ENCODE measurements at places on chromosomes 4 and X.

DNA sequence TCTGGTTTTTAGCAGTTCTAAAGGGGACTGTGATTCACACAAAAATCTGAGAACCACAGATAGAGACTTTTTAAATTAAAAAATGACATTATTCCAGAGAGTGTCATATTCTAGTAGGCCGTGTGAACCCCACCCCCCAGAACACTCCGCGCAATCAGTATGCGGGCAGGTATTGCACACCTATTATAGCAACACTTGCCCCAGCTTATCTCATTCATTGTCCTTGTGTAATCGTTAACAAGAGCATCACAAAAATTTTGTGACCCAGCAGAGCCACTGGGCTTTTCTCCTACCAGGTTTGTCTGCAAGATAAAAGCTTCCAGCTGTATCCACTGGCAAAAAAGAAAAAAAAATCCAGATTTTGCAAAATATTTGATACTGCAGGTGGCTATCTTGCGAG is 394.1 kb upstream of the SMIM31 start:
- DNase-seq: no peak

GRCh38 chr4:48222491-48222890 is 47.1 kb downstream of the TEC start:
- no peak for DNase-seq

DNA sequence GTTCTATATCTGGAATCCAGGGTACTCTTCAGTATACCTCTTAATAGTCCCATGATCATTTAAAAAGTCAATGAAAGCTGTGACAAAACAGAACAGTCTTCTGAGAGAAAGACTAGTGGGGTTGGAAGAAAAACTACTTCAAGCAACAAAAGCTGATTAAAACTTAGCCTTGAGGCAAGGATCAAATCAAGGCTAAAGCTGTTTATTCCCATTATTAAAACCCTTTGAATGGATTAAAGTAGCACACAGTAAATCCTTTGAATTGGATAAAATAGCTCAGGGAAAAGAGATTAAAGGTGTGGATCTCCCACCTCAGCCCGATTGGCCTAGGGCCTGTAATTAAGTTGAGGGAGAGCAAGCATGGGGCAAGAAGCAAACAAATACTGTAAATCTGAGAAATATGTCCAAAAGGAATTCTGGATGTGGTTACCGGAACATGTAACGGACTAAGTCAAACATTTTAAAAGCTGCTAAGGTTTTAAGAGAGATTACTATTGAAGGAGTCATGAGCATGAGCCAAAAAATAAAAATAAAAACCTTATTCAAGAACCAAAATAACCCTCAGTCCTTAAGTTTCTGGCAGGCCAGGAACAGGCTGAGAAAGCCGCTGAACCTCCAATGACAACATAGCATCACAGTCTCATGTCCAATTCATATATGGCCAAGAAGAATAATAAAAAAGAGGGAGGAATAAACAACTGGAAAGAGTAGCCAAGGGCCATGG is 257.3 kb upstream of the NEIL3 start:
- no peak for DNase-seq

DNA sequence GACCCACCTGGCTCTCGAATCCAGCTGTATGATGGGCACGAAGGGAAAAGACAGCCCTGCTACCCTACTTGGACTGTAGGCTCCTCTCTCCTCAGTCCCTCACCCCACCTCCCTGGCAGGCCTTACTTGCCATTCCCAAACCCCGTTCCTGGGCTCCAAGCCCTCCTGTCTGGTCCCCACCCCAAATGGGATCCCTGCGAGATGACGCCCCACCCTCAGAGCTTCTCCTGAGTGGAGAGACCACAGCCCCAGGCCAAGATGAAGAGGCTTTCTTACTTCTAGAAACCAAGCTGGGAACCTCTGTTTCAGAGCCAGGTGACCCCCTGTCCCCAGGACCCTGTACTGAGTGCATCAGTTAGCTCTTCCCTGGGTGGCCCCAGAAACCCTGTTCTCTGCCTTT is 4.5 kb downstream of the NALF2 start:
- DNase-seq: no peak

GRCh38 chrX:21798677-21799219 is 40.7 kb upstream of the MBTPS2 start:
- no peak for DNase-seq

DNA sequence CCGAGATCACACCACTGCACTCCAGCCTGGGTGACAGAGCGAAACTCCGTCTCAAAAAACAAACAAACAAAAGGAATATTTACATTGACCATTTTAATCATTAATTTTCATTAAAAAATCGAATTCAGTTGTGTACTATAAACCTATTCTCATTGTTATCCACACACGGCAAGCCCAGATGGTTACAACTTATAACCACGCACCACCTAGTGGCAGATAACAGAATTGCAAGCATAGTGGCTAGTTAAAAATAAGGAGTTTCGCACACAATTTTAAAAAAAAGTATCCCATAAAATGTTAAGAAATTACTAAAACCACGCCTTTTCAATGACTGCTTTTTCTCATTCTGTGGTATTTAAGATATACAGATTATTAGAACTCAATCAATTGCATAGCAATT is 25.4 kb downstream of the MBNL3 start:
- DNase-seq: no peak

GRCh38 chr4:117515921-117516320 is 430.5 kb upstream of the TRAM1L1 start:
- no peak for DNase-seq

DNA sequence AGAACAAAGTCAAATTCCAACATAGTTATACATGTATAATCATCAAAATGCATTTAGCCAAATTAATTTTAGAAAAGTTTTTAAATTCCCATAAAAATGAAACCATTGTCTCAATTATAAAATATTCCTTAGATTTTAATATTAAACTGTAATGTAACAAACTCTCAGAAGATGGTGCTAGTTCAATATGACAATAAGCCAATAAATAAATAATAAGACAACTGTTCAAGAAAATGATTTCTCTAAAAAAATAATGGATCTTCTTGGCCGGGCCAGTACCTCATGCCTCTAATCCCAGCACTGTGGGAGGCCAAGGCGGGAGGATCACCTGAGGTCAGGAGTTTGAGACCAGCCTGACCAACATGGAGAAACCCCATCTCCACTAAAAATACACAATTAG is 80.3 kb downstream of the RAB28 start:
- no peak for DNase-seq

GRCh38 chr4:99356992-99357391 is 4.4 kb upstream of the ADH1C start:
- DNase-seq: no peak

DNA sequence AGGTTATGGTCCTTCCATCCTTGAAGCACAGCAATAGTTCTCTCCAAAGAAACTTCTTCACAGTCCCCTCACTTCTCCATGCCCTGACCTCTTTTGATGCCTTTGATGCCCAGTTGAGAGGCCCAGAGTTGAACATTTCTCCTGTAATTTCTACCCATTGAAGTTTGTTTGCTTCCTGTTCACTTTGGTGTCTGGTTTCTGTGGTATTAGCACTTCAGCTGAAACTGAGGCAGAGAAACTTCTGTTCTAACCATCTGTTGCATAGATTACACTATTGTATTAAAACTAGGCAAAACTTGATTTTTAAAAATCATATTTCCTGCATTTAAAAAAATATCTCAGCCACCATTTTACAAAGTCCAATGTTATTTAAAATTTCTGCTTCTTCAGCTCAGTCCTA is 89.8 kb upstream of the ADGRG2 start:
- no peak for DNase-seq

- no peak for DNase-seq
These were observed 46.1 kb downstream of the AFAP1 start for GRCh38 chr4:7893539-7893938.
